ENCODE measurements at places on chromosomes 3 and 15.

DNA sequence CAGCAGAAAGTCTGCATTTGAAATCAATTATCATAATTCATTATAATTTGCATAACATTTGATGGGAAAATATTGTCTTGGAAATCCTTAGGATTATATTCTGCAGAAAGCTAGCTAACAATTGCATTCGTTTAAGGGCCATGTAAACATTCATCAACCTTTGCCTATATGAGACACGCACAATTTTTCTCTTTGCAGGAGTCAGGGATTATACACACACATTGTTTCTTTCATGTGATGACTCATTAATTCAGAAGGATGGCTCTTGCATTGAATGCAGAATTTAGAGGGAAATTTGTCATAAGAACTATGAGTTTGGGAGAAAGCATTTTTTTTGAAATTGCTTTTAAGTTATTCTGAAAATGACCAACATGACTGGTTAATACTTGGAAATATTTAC, 844.7 kb downstream of the DIPK2A start:
- DNase-seq = no peak

- DNase-seq = no peak
Measured at GRCh38 chr15:74530771-74531143, 10.3 kb upstream of the ARID3B start.

DNA sequence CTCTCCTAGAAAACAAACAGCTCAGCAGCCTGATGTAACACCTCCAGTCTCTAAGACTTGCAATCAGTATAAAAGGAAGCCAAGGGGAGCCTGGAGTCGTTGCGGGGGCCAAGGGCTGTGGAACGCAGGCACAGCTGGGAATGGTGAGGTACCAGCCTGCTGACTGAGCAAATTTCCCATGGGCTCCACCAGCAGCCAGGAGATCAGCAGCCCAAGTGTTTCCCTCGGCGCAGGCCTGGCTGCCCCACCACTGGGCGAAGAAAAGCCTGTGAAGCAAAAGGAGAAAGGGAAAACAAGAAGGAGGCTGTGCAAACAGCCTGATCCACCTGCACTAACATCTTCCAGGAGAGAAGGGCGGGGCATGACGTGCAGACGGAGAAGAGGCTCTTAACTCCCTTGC, 155.3 kb downstream of the SHQ1 start:
- no peak for DNase-seq

DNA sequence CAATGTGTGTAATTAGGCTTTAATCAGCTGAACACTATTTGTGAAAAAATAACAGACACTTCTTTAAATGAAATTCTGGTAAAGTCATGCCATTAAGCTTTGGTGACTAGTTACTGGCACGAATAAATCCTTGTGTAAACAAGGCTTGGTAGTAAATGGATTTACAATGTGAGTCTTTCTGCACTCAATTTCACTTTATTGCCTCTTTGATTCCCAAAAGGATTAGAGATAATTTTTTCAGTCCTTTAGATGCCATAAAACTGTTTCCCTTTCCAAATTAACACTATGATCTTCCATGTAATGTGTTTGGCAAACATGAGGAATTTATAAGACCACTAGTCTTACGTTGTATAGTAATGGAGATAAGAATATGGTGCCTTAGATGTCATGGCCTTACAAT, 339.5 kb upstream of the DNAJC19 start:
- DNase-seq = no peak

DNA sequence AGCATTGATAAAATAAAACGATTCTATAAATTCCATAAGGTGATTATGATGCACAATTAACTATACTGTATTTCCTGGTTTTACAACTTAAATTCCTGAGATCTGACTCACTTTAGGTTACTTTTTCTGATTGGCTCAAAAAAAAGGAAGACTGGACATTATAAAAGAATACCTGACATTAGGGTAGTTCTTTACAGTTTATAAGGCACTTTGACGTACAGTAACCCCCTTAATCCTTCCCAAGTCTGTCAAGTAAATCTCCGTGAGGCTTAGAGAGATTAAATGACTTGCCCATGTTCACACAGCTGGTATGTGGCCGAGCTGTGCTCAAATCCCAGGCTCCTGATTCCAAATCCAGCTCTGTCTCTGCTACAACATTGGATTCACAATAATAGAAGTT, 1.0 kb upstream of the SLTM start:
- DNase-seq = peak; percentile 4

DNA sequence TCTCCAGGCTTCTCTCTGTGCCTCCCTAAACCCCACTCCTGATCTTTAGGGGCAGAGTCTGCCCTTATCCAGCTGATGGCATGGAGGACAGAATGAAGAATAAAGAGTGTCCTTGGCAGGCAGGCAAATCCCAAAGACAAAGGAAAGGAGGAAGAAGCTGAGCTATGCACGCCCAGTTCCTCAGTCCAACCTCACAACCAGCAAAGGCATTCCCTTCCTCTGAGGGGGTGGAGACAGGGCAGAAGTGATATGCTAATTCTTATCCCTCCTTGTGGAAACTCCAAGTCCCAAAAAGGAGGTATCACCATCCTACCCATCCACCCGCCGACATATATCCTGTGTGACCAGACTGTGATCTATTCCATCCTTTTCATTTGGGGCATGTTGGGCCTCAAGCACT, 10.5 kb upstream of the CCDC54 start:
- DNase-seq = no peak

GRCh38 chr3:128226186-128226725, 73.0 kb downstream of the EEFSEC start:
- no peak for DNase-seq

DNA sequence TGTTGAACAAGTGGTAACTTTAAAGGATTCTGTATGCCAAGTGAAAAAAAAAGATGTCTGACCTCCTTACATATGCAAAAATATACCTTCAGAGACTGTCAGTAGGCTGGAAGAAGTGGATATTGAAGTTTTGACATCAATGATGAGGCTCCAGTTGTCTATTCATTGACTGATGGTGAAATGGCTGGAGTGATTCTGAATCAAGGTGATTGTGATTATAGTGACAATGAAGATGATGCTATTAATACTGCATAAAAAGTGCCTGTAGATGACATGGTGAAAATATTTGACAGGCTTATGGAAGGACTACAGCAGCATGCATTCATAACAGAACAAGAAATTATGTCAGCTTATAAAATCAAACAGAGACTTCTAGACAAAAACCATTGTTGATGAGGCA, 4.1 kb downstream of the CCR8 start:
- no peak for DNase-seq

DNA sequence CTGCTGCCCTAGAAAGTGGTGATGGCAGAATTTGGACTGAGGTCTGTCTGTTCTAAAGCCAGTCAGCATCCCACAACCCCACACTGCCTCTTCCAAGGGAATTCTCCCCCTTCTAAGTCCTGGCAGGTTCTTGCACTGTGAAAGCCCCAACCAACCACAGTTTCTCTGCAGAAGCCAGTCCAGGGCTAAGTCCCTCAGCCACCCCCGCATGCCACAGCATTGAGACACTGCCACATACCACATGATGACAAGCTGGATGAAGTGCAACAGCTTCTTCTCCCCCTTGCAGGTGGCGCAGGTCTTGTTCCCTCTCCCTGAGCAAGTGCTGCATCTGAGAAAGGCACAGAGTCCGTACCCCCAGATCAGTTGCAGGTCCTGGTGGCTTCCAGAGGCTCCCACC, 18.6 kb downstream of the SSUH2 start:
- no peak for DNase-seq

GRCh38 chr3:11071096-11071755, 78.7 kb downstream of the SLC6A1 start:
- no peak for DNase-seq

- DNase-seq = peak; percentile 22
Measured at GRCh38 chr15:89888214-89888804, 5.5 kb downstream of the AP3S2 start.

DNA sequence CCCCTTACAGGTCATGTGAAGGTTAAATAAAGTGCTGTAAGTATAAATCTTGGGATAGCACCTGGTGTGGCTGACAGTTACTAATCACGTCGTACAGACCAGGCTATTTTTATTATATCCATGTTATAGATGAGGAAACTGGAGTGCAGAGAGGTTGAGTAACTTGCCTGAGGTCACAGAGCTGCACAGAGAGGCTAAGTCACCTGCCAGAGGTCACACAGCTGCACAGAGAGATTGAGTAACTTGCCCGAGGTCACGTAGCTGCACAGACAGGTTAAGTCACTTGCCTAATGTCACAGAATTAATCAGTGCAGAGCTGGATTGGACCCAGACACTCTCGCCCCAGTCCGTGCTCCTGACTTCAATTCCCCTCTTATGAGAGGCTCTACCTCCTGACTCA, 171.5 kb downstream of the NUP210 start:
- DNase-seq = no peak

- DNase-seq = no peak
Measured at GRCh38 chr3:123448536-123449101, at the start of gene ADCY5. Gene ADCY5, minus strand, starts transcription at chr3:123449090. Its CDS starts 545 bp downstream, at chr3:123448545.

DNA sequence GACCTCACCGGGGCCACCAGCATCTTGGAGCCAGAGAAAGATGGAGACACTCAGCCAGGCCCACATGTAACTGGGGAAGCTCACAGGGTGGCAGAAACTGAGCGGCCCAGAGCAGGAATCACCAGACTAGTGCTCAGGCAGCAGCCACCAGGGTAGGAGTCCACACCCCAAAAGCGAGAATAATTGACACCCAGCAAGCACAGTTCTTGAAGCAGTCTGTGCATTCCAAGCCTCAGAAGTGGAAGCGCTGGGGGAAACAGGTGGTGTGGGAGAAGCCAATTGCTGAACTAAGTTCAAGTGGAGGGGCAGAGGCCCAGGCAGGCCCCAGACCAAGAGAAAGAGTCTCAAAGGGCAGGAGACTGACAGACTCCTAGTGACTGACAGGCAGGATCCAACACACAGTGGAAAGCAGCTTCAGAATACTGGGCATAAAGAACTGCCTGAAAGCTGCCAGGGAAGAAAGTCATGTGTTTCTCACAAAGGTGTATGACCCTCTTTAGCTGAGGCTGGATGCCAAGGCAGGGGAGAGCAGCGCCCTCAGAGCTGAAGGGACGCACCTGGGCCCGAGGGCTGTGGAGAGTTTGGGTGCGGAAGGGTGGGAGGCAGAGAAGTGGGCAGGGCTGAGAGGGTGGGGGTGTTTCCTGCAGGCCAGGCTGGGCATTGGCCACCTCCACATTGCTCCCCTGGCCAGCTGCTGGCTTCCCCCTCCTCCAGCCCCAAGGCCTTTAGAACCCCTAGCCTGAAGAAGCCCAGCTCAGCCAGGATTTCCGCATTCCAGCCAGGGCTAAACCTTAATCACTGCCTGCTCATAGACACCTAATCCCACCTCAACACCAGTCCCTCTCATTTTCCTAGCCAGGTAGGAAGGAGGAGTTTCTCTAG, 7.7 kb downstream of the NT5DC2 start:
- DNase-seq = no peak

- DNase-seq = no peak
Measured at GRCh38 chr3:61192222-61192621, 59.0 kb downstream of the FHIT start.
